ENCODE measurements at places on chromosomes 4 and X. TPM values are rescaled to one million over a fixed set of nuclear protein-coding genes. Genes with fewer than 3 reads are reported as not detected.

MAGED1 gene
- 72.0 TPM for total RNA-seq

GPR50 gene
- total RNA-seq: not detected

RADX gene
- total RNA-seq: 1.7 TPM

SYTL5 gene
- 1.5 TPM for total RNA-seq

PWWP3B gene
- total RNA-seq: not detected

ABCB7 gene
- total RNA-seq: 30.8 TPM

BCORL1 gene
- 1.3 TPM for total RNA-seq

RBM47 gene
- 1.8 TPM for total RNA-seq

PDZD4 gene
- 0.26 TPM for total RNA-seq

AWAT2 gene
- not detected for total RNA-seq

NUDT6 gene
- 8.6 TPM for total RNA-seq

SRPK3 gene
- 0.51 TPM for total RNA-seq

PLRG1 gene
- total RNA-seq: 73.4 TPM

RAB33A gene
- total RNA-seq: 18.3 TPM

SRPX2 gene
- total RNA-seq: 18.2 TPM

Measured in fibroblast of lung (primary cell).